HS-27A (cell line): ENCODE measurements at places on chromosomes 1 and 21.

DNA sequence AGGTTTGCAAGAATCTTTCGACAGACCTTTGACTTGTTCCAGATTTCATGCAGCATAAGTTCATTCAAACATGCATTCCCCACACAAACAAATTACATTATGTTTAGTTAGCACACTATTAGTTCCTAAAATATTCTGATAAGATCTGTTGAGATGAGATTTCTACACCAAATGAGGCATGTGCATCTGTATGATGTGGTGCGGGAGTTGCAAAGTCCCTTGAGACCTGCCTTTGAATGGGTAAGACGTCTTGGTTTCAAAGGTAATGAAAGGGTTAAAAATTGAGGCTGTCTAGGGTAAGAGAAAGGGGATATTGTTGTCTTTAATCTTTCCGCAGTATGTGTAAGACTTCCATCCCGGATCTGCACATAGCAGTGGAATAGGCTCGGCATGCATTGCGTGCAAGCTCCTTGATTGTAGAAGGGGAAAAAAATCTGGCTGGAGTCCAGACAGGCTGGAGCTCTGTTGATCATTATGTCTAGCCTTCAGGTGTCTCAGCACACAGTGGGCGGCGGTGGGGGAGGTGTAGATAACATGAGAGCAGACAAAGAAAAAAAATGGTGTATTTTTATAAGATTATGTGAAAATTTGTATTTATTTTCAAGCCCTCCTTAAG is 296.6 kb downstream of the PTPRC start:
- DNase-seq: peak; percentile 83

DNA sequence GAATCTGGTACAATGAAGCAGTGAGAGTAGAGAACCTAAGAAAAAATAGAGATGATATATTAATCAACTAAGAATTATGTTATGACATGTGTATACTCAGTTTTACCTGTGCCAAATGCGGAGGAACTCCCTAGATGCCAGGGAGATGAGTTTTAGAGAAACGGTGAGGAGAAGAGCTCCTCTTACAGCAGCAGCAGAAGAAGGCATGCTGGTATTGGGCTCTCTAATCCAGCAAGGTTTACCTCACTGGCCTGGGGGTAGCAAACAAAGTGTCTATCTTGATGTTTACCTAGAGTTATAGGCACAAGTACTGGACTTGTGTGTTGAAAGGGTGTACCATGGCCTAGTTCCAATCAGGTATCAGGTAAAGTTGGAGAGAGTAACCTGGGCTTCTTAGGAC is 28.9 kb upstream of the DEPDC1 start:
- no peak for DNase-seq

GRCh38 chr1:185526344-185527307 is 207.6 kb upstream of the HMCN1 start:
- no peak for DNase-seq

- no peak for DNase-seq
Measured at GRCh38 chr1:82260666-82261065, 459.9 kb downstream of the ADGRL2 start.

DNA sequence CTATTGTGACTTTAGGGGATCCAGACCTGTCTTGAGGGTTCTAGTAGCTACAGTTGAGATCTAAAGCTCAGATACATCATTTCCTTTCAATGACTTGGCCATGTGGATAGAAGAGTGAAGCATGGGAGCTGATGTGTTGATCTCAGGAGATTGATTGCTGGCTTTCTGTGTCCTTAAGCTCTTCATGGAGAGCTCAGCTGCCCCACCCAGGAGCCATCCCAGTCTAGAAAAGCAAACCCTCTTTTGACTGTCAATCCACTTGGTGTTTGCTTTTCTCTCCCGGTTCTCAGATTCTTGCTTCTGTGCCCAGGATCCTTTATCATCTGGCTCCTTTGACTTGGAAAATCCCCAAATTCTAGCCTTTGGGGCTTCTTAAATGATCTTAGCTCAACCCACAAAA is 87.2 kb downstream of the ATP1A1 start:
- no peak for DNase-seq

DNA sequence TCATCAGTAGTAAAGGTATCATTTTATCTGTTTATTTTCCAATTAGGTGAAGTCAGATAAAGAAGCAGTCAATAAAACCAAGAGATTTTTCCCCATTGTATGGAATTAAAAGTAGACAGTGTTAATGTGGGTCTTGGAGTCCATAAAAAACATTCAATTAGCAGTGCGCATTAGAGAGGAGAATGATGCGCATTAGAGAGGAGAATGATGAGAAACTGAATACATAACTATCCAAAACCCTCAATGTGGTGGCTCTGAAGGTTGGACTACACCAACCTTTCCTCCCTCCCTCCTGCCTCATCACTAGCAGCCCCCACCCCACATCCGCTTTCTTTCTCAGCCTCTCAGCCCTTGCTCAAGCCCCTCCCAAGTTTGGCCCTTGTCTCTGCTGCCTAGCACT is 99.5 kb downstream of the DAB1 start:
- no peak for DNase-seq

DNA sequence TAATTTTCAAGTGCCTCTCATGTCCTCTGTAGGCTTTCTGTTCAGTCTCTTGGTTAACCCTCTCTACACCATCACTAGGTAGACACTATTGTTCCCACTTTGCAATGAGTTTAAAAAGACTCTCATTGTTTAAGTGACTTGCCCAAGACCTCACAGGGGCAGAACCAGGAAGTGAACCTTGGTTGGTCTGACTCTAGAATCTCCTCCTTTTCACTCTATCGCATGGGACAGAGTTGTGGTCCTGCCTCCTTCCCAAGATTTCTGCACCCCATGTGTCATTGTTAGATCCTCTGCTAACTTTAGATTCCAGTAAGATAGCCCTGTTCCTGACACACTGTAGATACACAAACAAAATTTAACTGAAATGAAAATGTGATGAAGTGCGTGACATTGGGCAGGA is 481.7 kb upstream of the USP24 start:
- no peak for DNase-seq

DNA sequence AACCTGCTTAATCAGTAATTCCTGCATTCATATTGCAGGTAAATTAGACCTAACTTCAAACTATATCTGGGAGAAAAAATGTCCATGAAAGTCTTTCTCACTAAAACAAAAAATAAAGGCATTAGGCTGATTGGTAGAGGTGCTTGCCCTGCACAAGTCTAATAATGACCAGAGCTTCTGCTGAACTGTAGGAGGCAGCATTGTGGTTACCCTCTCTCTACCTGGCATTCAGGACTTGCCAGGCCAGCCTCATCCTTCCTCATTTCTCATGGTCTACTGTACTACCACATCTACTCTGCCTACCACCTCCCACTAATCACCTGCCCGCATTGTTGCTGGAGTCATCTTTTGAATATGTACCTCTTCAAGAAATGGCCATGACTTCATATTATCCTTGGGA is 60.8 kb upstream of the KRTAP11-1 start:
- DNase-seq: no peak

GRCh38 chr1:22518379-22518778 is 44.9 kb upstream of the EPHA8 start:
- no peak for DNase-seq

GRCh38 chr21:39004634-39005501 is 178.4 kb downstream of the PSMG1 start:
- no peak for DNase-seq

GRCh38 chr1:53328541-53329499 is 950 bp upstream of the LRP8 start:
- DNase-seq: no peak

DNA sequence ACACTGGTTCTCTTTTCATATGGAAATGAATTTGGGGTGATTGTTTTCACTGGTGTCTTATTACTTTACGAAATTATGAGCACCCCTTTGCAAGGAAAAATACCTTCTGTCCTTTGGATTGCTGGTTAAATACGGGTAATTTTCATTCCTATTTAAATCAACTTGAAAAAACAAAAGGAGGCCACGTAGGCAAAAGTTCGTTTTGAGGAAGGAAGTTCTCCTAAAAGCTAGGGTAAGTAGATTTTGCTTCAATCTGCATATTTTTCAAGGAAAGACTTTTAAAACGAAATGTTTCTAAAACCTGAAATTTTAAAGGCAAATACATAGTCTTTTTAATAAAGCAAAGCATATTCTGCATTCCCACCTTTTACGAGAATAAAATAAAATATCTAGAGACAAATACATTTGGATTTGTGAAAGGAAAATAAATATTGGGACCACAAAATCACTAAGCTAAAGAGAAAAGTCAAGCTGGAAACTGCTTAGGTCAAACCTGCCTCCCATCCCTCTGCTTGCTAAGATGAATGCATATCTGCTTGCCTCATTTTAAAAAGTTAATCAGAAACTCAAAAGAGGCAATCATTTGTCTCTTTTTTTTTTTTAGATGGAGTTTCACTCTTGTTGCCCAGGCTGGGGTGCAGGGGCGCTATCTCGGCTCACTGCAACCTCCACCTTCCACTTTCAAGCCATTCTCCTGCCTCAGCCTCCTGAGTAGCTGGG is 70.9 kb upstream of the ETS2 start:
- no peak for DNase-seq

GRCh38 chr1:101299141-101299540 is 62.3 kb downstream of the S1PR1 start:
- no peak for DNase-seq

- no peak for DNase-seq
Measured at GRCh38 chr1:103582464-103582863, 11.1 kb downstream of the AMY2B start.

DNA sequence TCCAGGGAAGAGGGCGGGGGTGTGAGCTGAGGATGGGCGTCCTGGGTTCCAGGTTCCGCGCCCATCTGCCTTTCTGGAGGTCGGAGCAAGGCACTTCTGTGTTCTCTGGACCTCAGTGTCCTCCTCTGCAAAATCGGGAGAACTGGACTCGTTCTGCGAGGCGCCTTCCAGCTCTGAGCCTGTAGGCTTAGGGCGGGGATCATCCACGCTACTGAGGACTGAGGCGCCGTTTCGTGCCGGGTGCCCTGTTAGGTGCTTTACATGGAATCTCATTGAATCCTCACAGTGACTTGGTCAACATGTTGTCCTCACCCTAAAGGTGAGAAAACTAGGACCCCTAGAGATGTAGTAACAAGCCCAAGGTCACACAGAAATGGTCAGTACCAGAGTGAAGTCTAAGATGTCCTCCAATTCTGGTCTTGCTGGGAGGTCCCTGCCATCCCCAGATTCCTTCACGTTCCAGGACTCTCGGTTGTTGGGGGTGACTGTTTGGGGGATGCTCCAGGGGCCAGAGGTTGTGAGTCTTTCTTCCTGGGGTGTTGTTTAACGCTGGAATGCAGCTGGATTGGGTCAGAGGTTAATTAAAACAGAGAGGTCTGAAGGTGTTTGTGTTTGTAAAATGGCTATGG is 677 bp downstream of the PRKAA2 start:
- DNase-seq: no peak

DNA sequence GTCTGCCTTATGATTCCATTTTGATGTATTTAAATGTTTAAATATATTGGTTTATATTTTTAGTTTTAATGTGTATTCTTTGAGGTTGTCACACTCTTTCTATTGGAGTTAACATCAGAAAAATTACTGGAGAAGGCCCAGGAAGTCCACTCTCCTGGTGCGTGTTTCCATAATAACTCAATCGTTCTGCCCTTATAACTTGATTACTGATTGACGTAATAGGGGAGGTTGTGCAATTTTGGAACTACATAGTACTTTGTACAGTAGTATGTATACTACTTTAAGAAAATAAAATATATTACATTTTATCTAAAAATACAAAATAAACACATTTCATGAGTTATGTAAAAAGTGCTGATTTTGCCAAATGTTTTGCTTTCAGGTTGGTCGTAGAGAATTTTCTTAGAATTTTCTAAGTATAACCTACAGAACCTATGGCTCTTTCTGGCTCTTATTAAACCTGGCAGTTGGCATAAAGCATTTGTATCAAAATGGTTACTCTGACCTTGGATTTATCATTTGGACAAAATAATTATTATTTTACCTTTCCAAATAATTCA is 5.7 kb downstream of the PLA2G4A start:
- no peak for DNase-seq

DNA sequence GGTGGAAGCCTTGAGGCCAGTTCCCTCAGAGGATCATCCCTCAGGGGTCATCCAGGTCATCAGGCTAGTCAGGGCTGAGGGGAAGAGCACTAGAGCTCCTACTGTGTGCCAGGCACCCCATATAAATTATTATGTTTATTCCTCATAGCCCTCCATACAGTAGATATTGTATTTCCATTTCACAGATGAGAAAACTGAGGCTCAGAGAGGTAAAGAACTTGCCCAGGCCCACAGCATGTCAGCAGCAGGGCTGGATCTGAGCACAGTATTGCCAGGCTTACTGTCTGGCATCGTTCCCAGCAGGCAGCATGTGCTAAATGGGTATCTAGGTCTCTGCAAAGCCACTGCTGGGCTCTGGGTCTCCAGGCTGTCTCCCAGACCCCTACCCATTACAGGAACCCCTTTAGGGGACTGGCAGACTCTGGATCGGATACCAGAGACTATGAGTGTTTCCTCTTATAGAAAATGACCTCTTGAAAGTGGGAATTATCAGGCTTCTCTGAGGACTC is 153.3 kb downstream of the PTPRU start:
- no peak for DNase-seq

GRCh38 chr1:110356379-110356778 is 17.2 kb downstream of the RBM15 start:
- no peak for DNase-seq

GRCh38 chr1:177219554-177220458 is 49.0 kb downstream of the BRINP2 start:
- DNase-seq: no peak

DNA sequence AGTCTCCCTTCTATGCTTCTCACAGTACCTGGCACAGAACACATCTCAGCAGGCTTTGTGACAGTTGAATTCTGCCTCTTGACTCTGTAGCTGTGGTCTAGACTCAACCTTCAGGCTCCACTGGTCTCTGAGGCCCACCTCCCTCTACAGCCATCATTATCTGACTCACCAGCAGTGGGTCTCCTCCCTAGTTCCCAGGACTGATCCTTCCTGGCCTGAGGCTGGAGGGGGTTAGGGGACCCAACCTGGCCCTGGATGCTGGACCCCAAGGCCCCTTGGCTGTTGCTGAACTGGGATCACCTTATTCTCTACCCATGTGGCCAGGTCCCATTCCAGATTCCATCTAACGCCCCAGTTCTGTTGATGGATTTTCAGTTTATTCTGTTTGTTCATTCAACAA is 43.1 kb upstream of the FOXO6 start:
- no peak for DNase-seq

- DNase-seq: no peak
Measured at GRCh38 chr1:12416101-12416500, 186.3 kb downstream of the VPS13D start.
